Glomerular endothelial cell (primary cell): ENCODE measurements at places on chromosomes 1 and 21. TPM values are rescaled to one million over a fixed set of nuclear protein-coding genes. Genes with fewer than 3 reads are reported as not detected.

DNA sequence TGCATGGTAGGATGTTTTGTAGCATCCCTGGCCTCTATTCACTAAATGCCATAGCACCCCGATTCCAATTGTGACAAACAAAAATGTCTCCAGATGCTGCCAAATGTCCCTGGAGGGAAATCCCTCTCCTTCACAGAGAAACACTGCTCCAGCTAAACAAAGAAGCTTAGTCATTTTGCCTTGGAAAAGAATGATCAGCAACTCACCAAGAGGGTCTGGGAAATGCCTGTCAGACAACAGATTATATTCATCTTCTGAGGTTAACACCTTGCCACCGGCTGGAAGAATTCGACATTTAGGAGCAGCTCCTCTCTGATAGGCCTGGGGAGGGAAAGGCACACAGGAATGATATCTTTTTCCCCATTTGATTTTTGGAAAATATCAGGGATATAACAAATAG is 84.4 kb downstream of the NIBAN1 start:
- no peak for DNase-seq

DNA sequence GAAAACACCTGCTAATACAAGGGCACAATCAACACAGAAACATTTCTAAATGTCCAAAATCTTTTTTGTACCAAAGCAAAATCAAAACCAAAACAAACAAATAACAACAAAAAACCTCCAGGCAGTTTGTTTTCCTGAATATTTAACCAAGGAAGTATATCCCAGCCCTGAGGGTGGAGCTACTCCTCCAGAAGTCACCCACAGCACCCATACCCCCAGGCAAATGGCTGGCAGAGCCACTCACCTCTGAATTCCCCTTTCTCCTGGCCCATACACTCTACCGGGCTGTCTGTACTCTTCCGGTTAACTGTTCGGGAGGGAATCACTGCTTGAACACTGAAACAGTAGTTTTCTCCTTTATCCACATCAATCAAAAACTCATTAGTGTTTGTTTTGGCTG is 9.5 kb downstream of the F3 start:
- DNase-seq = no peak

- no peak for DNase-seq
These were observed 231.2 kb upstream of the CACYBP start for GRCh38 chr1:174768516-174768915.

GRCh38 chr1:232974971-232975370 is 24.6 kb downstream of the NTPCR start:
- no peak for DNase-seq

- no peak for DNase-seq
These were observed 4.1 kb upstream of the NPPB start for GRCh38 chr1:11862890-11863289.

DNA sequence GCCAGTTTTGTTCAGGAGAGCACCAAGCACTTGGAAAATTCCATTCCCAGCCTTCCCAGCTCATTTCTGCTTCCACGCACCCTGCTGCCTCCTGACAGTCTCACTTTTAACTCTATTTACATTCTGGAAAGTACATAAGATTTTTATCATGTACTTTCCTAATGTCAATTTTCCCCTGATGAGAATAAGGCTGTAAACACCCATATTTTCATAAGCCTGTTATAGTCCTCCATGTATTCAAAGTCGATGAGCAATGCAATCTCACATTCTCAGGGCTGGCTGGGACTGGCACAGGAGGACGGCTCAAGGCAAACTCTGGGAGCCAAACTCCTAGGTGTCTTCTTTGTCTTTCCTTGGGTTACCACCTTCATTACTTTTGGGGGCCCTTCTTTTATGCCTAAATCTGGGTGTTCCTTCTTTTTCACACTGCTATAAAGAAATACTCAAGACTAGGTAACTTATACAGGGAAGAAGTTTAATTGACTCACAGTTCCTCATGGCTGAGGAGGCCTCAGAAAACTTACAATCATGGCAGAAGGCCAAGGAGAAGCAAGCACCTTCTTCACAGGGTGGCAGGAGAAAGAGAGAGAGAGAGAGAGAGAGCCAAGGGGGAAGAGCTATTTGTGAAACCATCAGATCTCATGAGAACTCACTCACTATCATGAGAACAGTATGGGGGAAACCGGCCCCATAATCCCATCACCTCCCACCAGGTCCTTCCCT is 94.6 kb downstream of the IGSF21 start:
- DNase-seq = no peak

DNA sequence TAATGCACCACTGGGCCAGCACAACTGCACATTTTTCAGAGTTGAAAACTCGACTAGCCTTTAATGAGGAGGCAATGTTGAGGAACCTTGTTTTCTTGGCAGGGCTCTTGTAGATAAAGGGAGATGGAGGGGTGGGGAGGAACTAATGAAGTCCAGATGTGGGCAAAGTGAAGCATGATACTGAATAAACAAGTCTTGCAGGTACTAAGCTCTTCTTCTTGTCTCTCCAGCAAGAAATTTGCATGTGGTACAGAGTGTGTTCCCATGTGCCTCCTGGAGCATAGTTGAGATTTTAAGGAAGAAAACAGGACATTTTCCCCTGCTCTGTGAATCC is 47.0 kb downstream of the PLPP3 start:
- DNase-seq = no peak

GRCh38 chr21:15804247-15805005 is 74.6 kb downstream of the USP25 start:
- no peak for DNase-seq

DNA sequence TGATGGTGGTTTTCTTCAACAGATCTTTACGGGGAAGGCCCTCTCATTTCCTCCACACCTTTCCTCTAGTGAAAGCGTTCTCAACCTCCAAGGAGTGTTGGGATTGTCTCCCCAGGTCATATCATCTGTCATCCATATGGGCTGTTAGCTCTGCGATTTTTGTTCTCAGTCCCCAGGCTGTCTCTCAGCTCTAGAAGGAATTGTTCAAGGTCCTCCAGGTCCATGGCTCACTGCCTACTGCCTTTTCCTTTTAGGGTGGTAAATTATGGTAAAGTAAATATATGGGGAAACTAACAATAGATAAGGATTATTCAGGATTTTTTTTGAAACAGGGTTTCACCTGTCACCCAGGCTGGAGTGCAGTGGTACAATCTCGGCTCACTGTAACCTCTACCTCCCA is 37.6 kb downstream of the ELF3 start:
- DNase-seq = no peak

GRCh38 chr1:58968360-58968952 is 184.6 kb upstream of the JUN start:
- no peak for DNase-seq

DNA sequence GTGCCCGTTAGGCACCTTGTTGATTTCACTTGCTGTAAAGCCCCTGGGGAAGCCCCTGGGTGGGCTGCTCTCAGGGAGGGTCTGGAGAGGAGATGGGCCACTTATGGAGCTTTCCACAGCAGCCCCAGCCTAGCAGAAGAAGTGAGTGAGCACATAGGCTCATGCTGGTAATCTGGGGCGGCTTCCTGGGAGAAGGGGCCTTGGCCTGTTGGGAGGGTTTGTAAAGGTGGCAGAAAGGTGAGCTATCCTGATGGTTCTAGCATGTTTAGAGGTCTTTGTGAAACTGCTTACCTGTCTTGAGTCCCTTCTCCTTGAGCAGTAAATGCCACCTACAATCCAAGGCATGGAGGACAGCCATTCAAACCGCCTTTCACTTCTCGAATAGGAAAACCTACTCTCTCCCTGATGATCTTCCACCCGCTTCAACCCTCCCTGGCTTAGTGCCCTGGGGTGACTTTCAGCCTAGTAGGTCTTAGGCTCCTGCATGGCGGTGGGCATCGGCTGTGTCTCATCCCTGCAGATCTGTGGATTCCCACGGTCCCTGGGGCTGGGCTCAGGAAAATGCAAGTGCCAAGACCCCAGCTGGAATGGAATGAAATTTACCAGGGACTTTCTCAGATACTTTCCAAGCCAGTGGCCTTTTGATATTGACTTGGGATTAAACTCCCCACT is 87.6 kb upstream of the SELENON start:
- DNase-seq = no peak

DNA sequence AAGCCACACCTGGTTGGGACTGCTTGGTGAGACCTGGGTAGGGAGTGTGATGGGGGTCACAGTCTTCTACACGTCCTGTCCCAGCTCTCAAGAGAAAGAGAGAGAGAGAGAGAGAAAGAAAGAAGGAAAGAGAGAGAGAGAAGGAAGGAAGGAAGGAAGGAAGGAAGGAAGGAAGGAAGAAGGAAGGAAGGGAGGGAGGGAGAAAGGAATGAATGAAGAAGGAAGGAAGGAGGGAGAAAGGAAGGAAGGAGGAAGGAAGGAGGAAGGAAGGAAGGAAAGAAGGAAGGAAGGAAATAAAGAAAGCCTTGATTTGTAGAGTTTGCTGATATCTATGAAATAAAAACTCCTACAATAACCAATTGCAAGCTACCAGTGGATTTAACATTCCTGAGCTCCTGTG is 28.5 kb upstream of the SOX13 start:
- no peak for DNase-seq

DNA sequence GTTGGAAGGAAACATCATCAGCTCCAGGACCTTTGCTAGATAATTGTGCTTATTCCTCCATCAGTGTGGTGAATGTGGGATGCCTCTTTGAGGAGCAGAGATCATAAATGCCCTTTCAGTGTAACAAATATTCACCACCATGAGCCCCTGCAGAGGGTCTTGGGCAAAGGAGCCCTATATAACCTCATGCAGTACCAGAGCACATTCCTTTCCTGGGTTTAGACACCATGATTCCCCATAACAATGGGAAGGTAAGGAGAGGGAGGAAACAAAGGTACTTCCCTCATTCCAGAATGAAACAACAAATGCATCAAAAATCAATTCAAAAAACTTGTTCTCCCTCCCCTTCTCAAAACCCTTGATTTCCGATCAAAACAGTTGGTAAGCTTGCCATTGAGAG is 103.4 kb upstream of the PROX1 start:
- DNase-seq = no peak

DNA sequence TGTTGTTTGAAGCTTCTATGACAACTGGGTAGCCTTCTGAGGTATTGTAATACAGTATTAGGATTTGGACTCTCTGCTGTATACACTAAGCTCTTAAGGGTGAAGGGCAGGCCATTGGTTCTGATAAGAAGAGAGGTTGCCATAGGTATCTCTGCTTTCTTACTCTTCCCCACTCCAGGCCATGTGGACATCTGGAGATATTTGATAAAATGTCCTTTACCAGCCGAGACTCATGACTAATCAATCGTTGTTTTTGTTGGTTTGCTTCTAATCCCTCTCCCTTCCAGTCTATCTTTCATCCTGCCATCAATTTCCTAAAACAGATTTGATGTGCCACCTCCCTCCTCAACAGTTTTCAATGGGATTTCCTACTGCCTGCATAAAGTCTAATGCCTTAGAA is 64.6 kb upstream of the WDR26 start:
- DNase-seq = no peak

- DNase-seq = no peak
These were observed 347.1 kb downstream of the NCAM2 start for GRCh38 chr21:21345296-21345695.

DNA sequence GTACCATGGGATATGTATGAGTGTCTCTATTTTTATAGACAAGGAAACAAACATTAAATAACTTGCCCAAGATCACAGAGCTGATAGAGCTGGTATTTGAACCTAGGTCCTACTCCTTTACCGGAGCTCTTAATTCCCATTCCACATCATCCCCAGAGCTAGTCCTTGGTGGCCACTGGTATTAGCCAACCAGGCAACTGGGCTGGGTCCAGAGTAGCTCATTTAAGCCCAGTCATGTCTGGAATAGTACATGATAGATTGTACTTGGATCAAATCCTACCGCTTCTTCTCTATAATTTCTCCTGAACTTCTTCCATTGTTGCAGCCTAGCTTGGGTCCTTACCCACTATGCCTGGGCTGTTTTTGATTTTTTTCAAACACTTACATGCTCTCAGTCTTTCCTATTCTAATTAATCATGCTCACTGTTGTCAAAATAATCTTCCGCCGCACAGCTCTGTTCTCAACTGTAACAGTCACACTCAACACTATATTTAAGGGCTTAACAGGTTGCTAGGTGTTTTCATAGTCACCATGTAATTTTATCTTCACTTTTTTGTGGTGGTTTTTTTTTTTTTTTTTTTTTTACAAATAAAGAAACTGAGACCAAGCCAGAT is 80.2 kb downstream of the COLGALT2 start:
- DNase-seq = no peak

- no peak for DNase-seq
These were observed 2.0 kb downstream of the PLXNA2 start for GRCh38 chr1:208242146-208242545.

- no peak for DNase-seq
These were observed 2.1 kb upstream of the RNF186 start for GRCh38 chr1:19817160-19817559.

DNA sequence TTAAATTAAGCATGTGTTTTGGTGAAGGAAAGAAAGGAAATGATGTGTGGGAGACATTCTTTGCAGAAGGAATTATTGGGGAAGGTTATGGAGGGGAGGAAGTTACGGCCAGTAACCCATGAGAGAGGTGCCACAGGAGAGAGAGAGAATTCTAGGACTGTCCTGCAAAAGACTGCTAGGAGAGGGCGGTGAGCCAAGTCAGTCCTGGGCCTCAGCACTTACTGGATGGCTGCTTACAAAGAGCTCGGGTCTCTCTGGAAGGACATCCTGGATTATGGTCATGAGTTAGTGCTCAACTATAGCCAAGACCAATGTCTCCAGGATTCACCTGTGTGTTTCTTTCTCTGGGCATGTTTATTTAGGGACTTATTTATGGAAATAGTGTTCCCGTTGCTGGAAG is 74.4 kb upstream of the HSD17B7 start:
- DNase-seq = no peak

DNA sequence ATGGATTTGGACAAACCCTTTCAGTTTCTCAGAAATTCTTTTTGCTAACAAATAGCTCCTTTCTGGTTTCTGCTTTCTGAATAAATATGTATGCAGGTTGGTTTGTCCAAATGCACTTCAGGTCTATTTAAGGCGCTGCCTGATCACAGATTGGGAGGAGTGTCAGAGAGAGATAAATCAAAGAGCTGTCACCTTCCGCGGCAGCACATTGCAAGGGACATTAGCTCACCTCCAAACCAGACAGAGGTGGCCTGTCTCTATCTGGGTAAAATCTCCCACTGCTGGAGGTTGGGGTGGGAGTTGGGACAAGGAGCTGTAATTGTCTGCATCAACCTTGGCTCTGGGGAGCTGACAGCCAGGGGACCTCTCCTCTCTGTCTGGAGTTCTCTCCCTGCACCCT is 25.2 kb downstream of the PRAMEF20 start:
- no peak for DNase-seq

The UBASH3A gene
- not detected in 2 replicates for total RNA-seq

The PRAMEF6 gene
- not detected in 2 replicates for total RNA-seq

The GJA9 gene
- not detected in 2 replicates for total RNA-seq

The CCDC28B gene
- 17.5 and 21.4 TPM in 2 replicates for total RNA-seq

The APCS gene
- not detected in 2 replicates for total RNA-seq

The NBPF6 gene
- total RNA-seq = not detected in 2 replicates

The MRPL55 gene
- 62.3 and 90.3 TPM in 2 replicates for total RNA-seq

The ALG6 gene
- total RNA-seq = 8.5 and 11.0 TPM in 2 replicates

The LENEP gene
- not detected in 2 replicates for total RNA-seq

The MPL gene
- total RNA-seq = not detected in 2 replicates

The CGN gene
- 0.12 and 0.58 TPM in 2 replicates for total RNA-seq

The ST6GALNAC3 gene
- 12.4 and 16.6 TPM in 2 replicates for total RNA-seq
